GM19239 (cell line): ENCODE measurements at places on chromosomes 16 and 17.

DNA sequence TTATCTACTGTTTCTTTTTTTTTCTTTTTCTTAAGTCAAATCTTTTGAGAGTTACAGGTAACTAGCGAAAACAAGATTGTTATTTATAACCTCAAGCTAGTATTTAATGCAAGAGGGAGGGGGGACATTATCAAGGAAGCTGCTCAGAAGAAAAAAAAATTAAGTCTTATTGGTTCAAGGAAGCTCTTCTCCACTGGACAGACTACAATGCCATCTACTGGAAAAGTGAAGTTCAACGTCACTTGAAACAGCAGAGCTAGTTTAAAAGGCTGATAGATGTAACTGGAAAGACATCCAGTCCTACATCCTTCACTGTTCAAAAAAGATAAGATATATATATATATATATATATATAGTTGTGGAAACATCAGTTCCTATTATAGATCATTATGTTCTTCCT is 418.0 kb upstream of the PSMD7 start:
- DNase-seq, result no peak

GRCh38 chr17:43226393-43226792 is 2.0 kb downstream of the CCDC200 start:
- DNase-seq, result no peak

- DNase-seq, result no peak
Observed at GRCh38 chr16:89409161-89409711, 81.1 kb downstream of the ANKRD11 start.

DNA sequence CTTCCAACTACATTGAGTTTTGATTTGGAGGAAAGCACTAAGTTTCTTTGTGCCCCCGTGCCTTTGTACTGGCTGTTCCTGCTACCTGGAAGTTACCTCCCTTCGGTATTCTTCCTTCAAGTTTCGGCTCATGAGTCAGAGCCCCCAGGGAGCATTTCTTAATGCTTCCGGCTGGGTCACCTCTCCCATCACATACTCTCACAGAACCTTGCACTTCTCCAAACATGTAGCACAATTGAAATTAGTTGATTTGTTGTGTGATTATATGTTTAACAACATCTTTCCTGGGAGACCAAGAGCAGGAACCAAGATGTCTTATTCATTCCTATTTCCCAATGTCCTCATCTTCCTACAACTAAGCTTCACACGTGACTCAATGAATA is 158.6 kb upstream of the CDH5 start:
- DNase-seq, result no peak

DNA sequence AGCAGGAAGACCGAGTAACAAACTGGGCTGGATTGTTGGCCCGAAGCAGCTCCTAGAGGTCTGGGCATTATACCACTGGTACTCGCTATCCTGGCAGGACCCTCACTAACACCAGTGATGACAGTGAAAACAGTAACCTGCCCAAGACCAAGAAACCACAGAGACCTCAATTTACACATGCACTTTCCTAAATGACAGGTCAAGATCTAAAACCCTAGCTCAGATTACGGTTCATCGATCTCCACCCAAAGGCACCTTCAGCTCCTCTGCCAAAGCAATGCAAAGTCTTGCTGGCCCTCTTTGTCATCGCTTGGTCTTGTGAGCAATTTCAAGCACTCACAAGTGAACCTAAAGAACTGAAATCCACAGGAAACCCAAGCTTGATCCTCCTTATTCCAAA is 1.5 kb downstream of the PIP4K2B start:
- no peak for DNase-seq

- DNase-seq, result peak; percentile 37
Observed at GRCh38 chr17:46818929-46819859, 702 bp upstream of the WNT3 start.

GRCh38 chr17:81302861-81303333 is 7.8 kb upstream of the SLC38A10 start:
- DNase-seq, result no peak

- no peak for DNase-seq
Observed at GRCh38 chr16:66802159-66802558, 775 bp upstream of the TERB1 start.

GRCh38 chr17:12088035-12088434 is 67.4 kb downstream of the MAP2K4 start:
- no peak for DNase-seq

DNA sequence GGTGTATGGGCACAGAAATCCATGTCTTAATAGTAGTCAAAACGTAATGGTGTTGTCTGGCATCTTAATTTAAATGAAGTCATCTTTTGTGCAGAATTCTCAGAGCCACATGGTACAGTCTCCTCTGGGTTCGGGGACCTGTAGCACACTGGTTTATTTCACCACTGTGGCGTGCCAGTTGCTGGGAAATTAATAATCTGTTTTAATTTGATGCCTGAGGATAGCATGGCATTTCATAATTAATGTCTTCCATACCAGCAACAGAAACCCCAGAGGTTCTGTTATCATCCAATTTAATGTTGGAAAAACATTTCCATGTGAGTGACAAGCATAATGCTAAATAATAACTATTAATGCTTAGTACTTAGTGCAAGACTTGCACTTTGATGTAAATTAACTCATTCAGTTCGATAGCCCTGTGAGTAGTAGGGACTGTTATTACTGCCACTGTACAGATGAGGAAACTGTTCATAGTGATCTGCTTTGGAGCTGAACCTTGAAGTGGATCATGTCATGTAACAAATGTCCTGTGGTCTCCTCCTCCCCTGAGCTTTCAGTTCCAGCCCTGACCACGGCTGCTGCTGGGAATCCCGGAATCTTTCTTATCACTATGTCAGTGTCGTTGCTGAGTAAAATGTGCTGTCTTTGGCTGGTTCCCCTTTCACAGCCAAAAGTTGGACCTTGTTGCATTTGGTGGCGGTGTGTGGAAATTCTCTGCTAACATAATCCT is 51.2 kb downstream of the SNX29 start:
- DNase-seq, result no peak

DNA sequence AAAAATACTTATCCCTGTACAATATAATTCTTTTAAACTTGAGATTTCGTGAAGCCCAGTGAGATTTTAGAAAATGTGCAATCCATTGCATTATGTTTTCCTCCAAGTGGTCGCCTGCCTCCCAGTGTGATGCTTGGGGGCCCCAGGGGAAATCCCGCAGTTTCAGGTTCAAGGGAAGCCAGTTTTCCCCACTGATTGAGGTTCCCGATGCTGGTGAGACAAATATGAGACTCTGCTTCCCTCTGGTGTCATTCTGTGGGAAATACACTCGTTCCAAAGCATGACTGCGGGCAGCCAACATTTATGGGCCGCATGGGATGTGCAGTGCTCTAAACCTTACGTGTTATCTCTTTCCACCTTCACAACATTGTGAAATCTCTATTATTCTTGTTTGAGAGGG is 200.8 kb downstream of the PRKCB start:
- peak; percentile 28 for DNase-seq

DNA sequence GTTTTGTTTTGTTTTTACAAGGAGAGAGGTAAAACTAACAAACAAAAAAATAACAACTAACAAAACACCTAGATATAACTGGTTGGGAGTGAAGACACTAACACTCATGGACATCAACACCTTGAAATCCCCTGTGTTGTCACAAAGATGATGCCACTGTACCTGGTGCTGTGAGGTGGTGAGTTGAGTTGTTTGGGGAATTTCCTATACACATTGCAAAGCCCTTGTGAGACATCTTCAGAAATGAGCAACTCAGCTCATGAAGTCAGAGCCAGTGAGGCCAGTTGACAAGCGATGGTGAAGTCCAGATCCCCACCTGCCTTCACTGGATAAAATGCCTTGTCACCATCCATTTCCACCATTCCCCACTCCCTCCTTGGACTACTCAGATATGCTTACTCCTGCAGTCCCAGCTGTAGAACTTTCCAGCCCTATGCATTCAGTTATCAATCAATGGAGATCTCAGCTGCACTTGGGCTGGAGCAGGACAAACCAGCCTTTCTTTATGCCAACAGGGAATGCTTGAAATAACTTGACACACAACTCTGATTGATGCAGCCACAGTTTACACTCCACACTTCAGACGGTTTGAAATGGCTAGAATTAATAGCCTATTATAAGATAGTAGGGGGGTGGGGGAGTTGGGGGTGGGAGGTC is 22.2 kb downstream of the ANKFN1 start:
- no peak for DNase-seq

- DNase-seq, result no peak
Observed at GRCh38 chr17:72942579-72942978, 149.9 kb downstream of the SLC39A11 start.

DNA sequence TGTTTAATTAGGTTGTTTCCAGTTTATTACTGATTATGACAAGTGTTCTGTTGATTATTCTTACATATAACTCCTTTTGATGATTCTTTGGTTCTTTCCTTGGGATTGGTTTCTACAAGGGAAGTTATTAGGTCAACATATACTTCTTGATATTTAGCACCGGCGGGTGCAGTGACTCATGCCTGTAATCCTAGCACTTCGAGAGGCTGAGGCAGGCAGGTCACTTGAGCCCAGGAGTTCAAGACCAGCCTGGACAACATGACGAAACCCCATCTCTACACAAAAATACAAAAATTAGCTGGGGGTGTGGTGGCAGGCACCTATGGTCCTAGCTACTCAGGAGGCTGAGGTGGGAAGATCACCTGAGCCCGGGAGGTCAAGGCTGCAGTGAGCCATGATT is 120.2 kb upstream of the HAS3 start:
- no peak for DNase-seq

- no peak for DNase-seq
Observed at GRCh38 chr17:64627797-64628196, 34.3 kb downstream of the SMURF2 start.

GRCh38 chr17:47878203-47879027 is 17.6 kb upstream of the SP2 start:
- DNase-seq, result no peak

DNA sequence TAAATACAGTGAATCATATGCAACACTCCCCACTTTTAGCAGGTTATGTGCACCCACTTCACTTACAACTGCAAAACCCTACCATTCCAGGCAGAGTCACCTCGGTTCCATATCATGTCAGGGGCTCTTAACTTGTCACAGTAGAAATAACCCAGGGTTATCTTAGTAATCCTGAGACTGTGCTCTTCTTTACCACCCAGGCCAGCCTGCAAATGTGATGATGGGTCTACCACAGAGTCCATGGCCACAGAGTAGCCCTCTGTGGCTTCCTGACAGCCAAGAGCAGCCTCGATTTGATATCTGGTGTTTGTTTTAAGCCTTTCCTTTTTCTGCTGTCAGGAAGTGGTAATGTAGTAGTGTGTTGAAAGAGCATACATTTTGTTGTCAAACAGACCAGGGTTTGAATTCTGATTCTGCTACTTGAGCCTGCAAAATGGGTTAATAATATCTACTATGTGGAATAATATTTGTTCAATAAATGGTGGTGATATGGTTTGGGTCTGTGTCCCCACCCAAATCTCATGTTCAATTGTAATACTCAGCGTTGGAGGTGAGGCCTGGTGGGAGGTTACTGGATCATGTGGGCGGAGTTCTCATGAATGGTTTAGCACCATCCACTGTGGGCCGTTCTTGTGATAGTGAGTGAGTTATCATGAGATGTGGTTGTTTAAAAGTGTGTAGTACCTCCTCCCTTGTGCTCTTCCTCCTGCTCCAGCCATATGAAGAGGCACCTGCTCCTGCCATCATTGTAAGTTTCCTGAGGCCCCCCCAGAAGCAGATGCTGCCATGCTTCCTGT is 416.5 kb downstream of the UTP18 start:
- no peak for DNase-seq

DNA sequence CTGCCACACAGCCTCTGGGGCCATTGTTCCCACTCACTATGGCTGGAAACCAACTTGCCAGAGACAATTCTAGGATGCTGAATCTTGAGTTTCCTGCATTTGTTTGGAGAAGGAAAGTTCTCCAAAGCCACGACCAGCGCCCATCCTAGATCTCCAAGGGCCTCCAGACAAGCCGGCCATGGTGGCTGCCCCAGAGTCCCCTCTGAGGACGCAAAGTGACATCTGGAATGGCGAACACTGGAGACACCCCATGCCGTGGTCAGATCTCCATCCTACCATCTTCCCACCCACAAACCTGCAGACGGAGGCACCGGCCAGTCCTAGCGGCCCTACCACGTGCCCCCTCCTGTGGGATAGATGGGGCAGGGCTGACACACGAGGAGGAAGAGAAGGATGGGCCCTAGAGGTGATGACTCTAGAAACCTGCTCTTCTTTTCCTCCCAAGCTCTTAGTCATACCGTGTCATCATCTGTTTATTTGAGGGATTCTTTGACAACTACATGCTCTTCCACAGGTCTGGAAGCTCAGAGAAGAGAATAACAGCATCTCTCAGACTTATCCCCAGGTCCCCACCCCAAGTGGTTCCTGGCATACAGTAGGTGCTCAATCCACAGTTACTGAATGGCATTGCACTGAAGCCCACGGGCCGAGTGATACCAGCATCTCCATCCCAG is 71.3 kb downstream of the MYH11 start:
- DNase-seq, result no peak

GRCh38 chr16:88351491-88352101 is 31.2 kb upstream of the ZNF469 start:
- DNase-seq, result no peak

GRCh38 chr17:75645889-75646637 is 12.8 kb downstream of the SMIM5 start:
- DNase-seq, result peak; percentile 95

- DNase-seq, result no peak
Observed at GRCh38 chr17:47935961-47936360, 5.4 kb upstream of the PNPO start.

- DNase-seq, result no peak
Observed at GRCh38 chr16:9647981-9648701, 534.1 kb downstream of the GRIN2A start.

GRCh38 chr17:49987681-49988441 is 7.2 kb downstream of the DLX3 start:
- no peak for DNase-seq

DNA sequence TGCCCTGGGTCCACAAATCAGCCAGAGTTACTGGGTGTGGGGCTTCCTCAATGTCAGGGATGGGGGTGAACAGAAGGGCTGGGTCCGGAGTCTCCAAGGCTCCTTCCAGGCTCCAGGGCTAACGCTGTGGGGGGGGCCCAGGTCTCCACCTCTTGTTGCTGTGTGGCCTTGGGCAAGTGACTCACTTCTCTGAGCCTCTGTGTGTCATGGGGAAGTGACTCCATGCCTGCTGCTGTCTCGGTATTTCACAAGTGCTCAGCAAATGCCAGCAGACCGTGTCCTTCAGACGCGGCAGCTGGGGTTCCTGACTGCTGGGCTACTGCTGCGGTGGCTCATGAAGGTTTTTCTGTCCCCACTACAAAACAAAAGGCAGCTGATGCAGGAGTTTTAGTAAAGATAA is 26.6 kb downstream of the JPH3 start:
- DNase-seq, result no peak

- no peak for DNase-seq
Observed at GRCh38 chr16:6684076-6684673, 648.5 kb upstream of the RBFOX1 start.

GRCh38 chr17:30086896-30087295 is 29.7 kb upstream of the NSRP1 start:
- DNase-seq, result no peak
